Muscle of leg (tissue), 16 donors: ENCODE measurements at places on chromosomes 16 and 17. TPM values are rescaled to one million over a fixed set of nuclear protein-coding genes. Genes with fewer than 3 reads are reported as not detected.
A peak's percentile ranks its signal among the peaks of the same experiment; 100 is the strongest.

Gene TTC19
- 21.1 TPM for total RNA-seq

Gene CLEC3A
- total RNA-seq, result not detected

DNA sequence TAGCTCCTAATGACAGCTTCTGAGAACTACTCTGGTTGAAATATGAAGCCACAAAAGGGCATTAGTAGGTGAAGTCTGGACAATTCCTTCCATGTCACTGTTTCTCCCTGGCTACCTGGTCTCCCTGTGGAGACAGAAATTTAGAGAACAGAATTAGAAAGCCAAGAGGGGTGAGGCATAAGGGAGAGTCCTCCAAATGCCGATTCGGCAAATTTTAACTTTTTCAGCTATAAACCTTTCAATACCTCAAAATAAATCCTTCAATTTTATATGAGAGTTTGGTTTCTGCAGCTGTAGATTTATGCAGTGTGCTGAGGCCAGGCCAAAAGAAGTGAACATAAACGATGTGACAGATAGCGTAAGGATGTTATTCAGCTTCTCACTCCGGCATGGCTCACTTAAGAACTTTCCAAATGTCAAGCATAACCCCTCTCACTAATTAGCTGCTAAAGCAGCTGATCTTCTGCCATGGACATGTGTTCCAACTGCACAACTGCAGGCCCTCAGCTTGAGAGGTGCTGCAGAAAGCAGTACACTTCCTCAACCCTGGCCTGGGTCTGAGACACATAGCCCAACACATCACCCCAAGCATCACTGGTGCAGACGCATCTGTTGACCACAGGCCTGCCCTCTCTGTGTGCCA, 247.9 kb upstream of the SOX9 start:
- no peak overlapping the region for H3K27ac ChIP-seq
- peaks cover 7% of the 10 kb centered on the region for H3K4me1 ChIP-seq
- no peaks in the 10 kb centered on the region for H3K36me3 ChIP-seq
- no peak overlapping the region for H3K4me3 ChIP-seq

DNA sequence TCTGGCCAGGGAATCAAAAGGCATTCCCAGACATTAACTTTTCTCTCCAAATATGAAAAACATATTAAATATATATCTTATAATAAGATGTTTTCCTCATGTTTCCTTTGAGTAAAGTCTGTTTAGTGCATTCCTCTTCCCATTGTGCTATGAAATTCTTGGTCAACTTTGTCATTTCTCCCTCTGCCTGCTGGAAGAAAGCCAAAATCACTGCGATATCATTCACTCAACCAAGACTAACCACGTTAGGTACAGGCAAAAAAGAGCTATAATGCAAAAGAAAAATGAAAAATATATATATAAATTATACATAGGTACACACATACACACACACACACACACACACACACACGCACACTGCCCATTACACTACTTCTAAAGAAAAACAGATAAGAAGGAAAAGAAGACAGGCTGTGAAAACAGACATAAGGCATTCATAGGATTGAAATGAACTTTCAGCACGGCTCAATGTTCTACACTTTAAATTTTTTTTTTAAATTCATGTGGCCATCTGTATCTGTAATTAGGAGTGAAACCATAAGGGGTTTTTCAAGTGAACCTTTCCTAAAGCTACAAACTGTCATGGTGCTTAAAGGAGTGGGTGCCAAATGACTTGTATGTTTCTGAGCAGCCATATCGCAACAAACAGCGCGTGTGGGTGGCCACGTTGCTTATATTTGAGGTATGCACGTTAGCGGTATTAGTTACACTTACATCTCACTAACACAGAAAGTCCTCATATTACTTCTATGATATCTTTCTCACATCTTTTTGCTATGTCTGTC, 71.6 kb upstream of the PSMD7 start:
- H3K36me3 ChIP-seq, result no peaks in the 10 kb centered on the region
- no peaks in the 10 kb centered on the region for H3K27me3 ChIP-seq
- peak overlapping the region; percentile 29 for H3K27ac ChIP-seq
- no peak overlapping the region for H3K4me3 ChIP-seq

GRCh38 chr17:67137860-67138259, 93.5 kb downstream of the CACNG1 start:
- DNase-seq, result no peak
- H3K27me3 ChIP-seq, result no peaks in the 10 kb centered on the region
- H3K27ac ChIP-seq, result no peak overlapping the region

DNA sequence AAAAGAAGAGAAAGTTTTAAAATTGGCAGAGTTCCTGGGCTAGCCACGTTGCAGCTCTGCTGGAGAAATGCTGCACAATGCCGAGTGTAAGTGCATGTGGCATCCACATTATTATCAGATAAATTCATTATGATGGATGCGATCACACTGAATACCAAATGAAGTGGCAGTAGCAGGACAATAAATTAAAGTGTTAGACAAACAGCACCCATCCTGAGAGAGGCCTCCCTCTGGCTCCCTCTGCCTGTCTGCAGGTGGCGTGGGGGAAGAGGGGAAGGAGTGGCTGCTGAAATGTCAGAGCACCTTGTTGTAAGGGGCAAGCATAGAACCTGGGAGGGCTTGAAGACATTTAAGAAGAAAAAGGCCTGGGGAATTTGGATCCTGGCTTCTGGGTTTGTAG, 324.1 kb downstream of the HAPSTR1 start:
- H3K27me3 ChIP-seq, result peaks cover 2% of the 10 kb centered on the region
- no peak for DNase-seq
- no peak overlapping the region for H3K4me3 ChIP-seq
- no peaks in the 10 kb centered on the region for H3K4me1 ChIP-seq
- H3K27ac ChIP-seq, result no peak overlapping the region

DNA sequence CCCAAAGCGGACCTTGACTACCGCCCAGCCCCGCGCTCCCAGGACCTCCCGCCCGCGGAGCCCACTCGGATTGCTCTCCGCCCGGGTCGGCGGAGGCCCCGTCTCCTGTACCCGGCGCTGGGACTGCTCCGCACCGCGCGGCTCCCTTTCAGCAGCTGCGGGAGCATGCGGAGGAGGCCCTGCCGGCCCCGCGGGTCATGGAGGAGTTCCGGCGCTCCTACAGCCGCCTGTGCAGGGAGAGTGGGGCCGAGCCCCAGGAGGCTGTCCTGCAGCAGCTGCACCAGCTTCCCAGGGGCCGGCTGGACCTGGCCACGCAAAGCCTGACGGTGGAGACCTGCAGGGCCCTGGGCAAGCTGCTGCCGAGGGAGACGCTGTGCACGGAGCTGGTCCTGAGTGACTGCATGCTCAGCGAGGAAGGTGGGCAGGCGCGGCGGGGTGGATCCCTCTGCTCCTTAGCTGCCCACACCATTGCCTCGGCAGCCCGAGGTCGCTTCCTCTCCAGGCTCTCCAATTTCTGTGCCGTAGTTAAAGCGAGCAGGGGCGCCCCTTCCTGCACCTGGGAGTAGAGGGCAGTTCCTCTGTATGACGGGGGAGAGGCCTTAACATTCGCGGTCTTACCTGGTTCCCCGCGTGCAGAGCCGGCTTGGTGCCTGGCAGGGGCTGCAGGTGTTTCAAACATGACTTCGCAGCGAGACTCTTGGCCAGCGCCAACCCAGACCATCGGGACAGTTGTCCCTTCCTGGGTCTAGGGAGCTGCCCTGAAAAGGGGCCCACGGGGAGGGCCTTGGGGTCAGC, 539 bp downstream of the LRRC45 start:
- H3K4me1 ChIP-seq, result peaks cover 30% of the 10 kb centered on the region
- H3K4me3 ChIP-seq, result peak overlapping the region; percentile 72
- DNase-seq, result peak; percentile 37
- no peak overlapping the region for H3K27ac ChIP-seq
